ENCODE measurements at places on chromosomes 16 and 17.

GRCh38 chr17:47937941-47938340, 3.4 kb upstream of the PNPO start:
- DNase-seq = no peak

DNA sequence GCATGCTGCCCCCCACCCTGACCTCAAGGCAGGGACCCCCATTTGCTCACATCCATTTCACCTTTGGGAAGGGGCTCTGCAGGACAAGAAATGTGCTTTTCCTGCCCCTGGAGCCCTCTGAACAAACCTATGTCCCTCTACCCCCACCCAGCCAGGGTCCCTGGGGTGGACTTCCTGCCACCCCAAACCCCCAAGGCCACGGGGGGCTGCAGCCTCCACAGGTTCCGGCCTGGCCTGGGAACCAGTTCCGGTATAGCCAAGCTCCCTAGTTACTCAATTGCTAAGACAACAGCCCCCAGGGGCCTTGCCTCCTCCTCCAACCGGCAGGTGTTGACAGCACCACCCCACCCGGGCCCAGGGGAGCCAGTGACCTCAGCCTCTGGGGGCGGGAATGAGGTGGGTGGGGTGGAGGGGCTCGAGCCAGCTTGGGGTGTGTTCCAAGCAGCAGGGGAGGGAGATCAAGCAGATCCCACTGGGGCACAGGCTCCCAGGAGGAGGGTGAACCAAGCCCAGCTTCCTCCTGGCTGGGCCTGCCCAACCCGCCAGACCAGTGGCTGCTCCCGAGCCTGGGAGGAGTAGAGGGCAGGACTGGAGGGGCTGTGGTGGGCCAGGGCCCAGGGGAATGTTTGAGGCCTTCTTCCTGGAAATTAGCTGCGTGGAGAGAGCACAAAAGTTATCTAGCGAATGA, 6.6 kb downstream of the PNMT start:
- DNase-seq = no peak

GRCh38 chr16:55437625-55438024, 41.4 kb upstream of the MMP2 start:
- no peak for DNase-seq

GRCh38 chr16:23557779-23558702, 514 bp downstream of the UBFD1 start:
- DNase-seq = no peak

- no peak for DNase-seq
Observed at GRCh38 chr16:53083119-53083518, 28.3 kb downstream of the CHD9 start.

DNA sequence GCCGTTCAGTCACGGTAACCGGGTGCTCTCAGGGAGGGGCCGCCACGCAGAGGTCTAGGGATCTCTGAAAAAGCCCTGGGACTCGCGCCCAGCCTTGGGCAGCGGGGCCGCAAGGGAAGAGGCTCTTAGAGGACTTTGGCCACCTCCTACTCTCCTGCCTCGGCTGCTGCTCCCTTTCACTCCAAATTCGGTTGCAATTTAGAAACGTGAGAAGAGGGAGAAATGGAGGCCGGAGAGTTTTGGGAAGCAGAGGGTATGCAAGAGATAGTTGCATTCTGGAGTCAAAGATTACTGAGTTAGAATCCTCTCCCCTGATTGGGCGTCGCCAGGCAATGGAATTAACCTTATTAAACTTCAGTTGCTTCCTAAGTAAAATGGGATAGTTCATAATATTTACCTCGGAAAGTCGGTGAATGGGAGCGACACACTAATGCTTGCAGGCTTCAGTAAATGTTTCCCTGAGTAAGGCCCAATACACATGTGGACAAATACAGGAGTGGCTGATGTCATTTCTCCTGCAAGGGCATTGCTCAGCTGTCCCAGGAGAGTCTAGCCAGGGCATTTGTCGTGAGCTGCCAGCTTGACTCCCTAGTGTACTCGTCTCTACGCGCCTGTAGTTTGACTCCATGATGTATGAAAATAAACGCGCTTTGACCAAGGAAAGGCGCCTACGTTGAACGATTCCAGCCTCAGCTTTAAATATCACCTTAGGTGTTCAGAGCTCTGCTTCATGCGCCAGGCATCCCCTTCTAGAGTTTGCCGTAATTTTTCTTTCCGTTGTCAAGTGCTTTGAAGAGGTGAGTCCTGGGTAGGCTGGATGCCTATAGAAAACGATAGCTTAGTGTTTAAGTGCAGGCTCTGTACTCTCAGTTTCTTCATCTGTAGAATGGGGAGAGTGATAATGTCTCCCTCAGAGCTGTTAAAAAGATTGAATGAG, 667 bp downstream of the OGFOD1 start:
- no peak for DNase-seq

DNA sequence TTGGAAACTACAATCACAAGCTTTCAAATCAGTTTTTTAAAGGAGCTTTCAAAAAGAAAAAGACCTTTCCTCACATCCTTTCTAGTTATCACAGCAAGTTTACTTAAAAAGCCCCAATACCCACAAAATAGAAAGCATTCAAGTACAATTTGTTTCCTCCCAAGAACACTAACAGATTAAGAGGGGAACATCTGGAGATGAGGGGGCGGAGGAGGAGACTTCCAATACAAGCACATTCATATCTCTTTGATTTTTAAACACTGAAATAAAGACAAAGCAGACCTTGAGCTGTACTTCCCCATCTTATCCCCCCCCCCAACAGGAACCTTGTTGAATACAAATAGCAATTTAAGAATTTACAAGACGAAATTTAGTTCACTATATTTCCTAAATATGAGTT, 2.0 kb downstream of the YWHAE start:
- no peak for DNase-seq

DNA sequence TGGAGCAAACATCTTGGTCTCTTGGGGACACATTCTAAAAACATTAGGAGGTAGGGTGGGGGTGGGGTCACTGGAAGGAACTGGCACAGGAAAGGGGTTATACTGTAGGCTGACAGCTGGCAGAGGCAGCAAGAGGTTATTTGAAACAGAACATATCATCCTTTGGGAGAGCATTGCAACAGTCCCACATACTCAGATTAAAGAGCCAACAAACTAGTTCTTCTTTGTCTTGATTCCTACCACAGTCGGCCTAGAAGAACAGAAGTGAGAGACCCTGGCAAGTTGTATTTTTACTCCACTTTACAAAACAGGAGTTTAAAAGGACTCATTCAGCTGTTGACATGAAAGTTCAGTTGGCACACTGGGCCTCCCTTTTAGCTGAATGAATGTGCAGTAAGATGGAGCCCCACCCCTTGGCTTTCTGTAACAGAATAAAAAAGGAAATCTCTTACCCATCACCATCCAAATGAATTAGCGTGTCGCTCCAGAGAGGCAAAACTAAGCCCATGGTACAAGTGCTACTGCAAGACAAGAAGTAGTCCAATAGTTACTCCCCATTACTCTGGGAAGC, 54.6 kb upstream of the CORO6 start:
- DNase-seq = no peak

- no peak for DNase-seq
Observed at GRCh38 chr17:52495646-52496045, 337.1 kb upstream of the CA10 start.

DNA sequence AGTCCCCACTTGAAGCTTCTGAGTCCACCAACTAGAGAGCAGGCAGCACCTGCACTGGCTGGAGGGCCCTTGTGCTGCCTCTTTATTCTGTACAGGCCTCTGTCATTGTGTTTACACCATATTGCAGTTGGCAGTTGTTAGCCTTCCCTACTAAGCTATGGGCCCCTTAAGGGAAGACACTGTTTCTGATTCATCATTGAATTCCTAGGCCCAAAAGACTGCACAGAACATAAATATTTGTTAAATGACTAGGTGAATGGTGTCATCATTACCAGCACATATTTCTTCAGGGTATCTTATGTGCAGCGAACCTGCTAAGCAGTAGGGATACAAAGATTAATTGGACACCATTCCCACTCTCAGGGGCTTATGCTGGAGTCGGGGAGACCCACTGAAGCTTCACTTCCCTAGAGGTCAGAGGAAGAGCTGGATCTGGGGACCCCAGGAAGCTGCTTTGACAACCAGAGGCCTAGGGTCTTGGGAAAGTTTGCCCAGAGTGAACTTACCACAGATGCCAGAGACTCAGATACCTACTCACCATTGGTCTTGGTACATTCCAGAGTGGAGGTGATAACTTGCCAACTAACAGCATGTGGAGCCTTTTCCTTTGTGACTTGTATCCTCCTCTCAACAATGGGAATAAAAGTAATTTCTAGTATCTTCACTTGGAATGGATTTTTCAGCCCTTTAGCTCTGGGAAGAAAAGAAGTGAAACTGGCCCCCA, 28.7 kb upstream of the DDX52 start:
- DNase-seq = no peak

DNA sequence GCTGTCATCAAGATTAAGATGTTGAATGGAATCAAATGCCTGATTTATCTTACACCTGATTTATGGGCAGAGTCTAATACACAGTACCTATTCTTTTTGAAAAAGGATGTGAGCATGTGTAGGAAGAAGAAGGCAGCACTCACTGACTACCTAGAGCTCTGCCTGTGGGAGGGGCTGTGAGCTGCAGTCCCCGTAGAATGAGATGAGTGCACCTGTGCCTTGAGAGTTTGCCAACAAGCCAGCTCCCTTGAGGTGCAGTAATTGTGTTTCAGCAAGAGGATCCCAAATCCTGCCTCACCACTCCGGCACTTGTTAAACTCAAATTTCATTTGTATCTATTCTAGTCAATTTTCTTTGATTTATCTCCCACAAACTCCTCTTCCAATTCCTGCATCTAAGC, 46.0 kb downstream of the CDH11 start:
- no peak for DNase-seq

DNA sequence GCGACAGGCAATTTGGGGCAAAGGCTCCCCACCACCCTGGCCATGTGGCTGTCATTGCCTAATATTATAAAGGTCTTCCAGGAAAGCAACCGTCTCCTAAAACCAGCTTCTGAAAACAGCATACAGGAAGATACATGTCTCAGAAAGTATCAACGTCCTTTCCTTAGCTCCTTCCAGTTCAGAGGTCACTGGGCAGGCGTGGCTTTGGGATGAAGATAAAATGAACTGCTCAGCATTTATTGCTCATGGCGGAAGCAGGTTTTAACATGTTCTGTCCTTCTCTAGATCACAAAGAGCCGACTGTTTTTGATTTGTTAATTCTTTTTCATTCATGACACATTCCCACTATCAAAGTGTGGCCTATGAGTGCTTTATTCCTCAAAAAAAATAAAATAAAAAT, 8.0 kb downstream of the CFAP20 start:
- no peak for DNase-seq
